Suppressor macrophage treated with lipopolysaccharide for 4 hours (primary cell): ENCODE measurements at places on chromosomes 3 and 15.

- no peak for DNase-seq
Measured at GRCh38 chr3:15875016-15875689, 77.4 kb upstream of the ANKRD28 start.

GRCh38 chr3:65425880-65426279, 612.8 kb downstream of the MAGI1 start:
- DNase-seq = no peak

DNA sequence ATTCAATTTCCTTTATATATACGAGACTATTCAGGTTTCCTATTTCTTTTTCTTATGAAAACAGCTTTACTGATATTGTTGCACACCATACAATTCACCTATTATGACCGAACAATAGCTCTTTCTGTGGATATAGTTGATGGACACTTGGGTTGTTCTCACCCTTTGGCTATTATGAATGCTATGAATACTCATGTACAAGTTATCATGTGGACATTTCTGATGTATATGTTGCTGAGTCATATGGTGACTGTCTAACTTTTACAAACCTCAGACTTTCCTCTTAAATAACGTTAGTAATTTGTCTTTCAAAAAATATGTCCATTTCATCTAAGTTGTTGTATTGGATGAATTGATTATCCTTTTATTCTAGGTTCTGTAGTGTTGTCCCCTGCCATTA, 15.7 kb upstream of the USF3 start:
- DNase-seq = peak; percentile 2

GRCh38 chr15:40008061-40008765, 30.8 kb downstream of the SRP14 start:
- DNase-seq = peak; percentile 6

DNA sequence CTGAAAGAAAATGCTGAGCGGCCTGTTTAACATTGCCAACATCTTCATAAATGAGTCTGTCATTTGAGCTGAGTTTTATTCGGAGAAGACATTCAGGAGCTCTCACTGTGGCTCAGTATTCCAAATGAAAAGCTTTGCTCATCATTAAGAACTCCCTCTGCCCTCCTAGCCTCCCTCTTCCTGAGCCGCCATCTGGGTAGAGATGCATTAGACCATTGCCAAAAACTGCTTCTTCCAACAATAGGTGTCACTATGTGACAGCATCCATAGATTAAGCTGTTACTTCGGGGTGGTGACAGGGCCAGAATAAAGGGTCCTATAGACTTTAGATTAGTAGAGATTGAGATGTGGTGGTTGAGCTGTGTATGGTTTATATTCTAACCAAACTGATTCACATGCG, 501.4 kb upstream of the NR2F2 start:
- no peak for DNase-seq

- no peak for DNase-seq
Measured at GRCh38 chr3:134608771-134609435, 41.9 kb downstream of the KY start.

- no peak for DNase-seq
Measured at GRCh38 chr3:181687190-181687589, 24.5 kb upstream of the SOX2 start.

- no peak for DNase-seq
Measured at GRCh38 chr15:67903708-67904107, 63.9 kb upstream of the RNU6-1 start.

- DNase-seq = no peak
Measured at GRCh38 chr3:67605377-67605776, 49.0 kb downstream of the SUCLG2 start.

- DNase-seq = no peak
Measured at GRCh38 chr3:32420126-32421038, 28.7 kb downstream of the CMTM7 start.

DNA sequence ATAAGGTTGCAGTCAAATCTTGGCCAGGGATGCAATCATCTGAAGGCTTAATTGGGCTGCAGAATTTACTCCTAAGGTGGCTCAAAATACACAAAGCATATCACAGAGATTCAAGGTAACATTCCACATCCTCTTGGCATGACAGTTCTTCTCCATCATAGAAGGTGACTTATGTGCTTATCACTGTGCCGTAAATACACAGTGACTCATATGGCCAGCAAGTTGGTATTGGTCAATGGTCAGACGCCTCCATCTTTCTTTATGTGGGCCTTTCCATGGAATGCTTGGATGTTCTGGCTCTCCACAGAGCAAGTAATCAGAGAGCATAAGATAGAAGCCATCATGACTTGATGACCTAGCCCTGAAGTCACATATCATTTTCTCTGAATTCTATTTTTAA, 168.8 kb upstream of the ST8SIA2 start:
- no peak for DNase-seq

- peak; percentile 11 for DNase-seq
Measured at GRCh38 chr15:78177447-78177873, 28.3 kb downstream of the IDH3A start.

DNA sequence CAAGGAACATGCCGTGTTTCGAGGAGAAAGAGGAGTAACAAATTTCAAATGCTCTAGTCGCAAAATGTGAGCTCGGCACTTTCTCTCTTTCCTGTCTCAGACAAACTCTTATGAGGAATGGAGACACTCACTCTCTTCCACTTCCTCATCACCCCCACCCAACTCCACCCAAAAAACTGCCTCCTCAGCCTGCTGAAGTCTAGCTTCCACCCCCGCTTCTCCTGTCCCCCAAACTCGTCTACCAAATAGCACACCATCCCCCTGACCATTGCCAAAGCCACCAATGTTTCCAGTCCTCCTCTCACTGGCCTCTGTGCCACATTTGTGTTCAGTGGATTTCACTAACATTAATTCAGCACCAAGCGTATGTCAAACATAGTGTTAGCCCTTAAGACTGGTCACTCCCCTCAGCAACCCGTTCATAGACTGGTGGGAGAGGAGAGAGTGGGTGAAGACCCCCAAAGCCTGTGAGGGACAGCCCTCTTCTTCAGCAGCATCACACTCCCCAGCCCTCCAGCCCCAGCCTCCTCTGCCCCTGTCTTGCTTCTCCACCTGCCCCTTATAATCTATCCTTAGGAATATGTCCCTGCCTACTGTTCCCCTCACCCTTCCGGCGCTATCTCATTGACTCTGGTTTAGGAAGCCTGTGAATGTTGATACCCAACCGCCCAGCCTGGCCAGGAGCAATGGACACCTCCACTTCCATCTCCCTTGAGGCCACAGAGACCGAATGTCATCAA, 77.3 kb downstream of the FAM174B start:
- DNase-seq = no peak

DNA sequence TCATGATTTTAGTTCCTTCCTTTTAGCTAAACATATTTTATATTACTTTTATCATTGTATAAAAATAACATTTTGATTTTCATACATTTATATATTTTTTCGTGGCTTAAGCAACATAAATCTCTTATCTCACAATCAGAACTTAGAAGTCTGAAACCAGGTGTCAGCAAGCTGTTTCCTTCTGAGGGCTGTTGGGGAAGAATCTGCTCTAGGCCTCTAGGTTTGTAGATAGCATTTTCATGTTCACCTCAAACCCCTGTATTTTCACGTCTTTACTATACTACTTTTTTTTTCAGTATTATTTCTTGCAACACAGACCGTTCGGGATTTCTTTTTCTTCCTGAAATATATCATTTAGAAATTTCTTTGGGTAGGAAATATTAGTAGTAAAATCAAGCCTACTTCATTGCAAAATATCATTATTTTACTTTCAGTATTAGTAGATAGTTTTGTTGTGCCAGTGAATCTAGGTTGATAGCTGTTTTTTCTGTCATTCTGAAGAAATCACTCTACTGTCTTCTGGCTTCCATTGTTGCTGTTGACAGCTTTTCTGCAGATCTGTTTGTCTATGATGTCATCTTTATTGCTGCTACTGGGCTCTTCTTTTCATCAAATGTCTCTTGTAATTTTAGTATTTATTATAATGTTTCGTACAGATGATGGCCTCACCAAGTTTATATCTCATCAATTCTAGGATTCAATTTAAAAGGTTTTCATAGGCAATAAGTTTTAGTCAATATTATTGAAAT, 756.3 kb downstream of the VGLL3 start:
- DNase-seq = no peak

DNA sequence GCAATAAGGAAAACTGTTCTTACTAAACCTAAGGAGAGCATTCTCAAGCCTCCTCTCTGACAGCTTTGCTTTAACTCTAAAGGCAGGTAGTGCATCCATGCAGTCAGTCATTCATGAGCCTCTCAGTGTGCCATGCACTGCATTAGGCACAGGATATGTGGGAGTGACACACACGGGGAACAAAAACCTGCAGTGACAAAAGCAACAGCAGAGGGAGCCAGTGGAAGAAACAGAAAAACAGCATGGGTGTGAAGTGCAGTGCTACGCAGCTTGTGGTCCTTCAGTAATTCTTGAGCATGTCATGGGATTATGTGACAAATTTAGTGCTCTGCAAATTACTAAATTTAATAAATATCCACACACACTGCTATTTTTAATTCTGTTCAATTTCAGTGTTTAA, 230.7 kb downstream of the BBX start:
- DNase-seq = peak; percentile 31

DNA sequence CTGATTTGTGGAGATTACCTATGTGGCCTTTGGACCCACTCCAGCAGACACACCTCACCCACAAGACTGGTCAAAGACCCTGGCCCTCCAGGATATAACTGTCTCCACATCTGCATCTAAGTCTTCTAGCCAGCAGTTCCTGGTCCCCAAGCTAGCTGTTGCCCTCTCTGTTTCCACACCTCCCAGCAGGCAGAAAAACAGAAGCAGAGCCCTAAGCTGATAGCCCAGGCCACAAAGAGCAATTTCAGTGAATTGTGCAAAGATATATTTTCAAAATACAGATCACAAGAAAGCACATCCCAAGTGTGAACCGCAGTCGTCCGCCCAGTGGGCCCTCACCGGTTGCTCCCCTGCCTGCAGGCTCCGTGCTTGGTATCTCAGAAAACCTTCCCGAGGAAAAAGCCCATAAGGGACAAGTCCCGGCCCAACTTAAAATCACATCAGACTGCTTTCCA, 2.6 kb downstream of the TNIK start:
- peak; percentile 12 for DNase-seq

- DNase-seq = no peak
Measured at GRCh38 chr3:74624301-74624700, 9.8 kb upstream of the CNTN3 start.

DNA sequence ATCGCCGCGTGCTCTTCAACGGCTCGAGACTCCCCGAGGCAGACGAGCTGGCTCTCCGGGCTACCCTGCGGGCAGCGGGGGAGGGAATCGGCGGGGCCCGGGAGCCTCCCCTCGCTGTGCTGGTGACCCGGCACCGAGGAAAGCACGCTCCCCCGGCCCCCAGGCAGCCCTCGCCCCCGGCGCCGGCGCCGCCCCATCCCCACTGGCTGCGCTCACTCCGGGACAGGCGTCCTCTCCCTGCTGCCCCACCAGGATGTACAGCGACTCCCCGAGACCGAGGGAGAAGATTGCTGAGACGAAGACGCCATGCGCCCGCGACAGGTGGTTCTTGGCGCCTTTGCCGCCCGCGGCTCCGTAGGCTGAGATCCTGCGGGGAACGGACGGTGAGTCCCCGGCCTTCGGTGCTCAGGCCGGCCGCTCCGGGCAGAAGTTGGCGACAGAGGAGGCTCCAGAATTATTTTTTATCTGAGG, 1.7 kb downstream of the LTK start:
- DNase-seq = no peak

- no peak for DNase-seq
Measured at GRCh38 chr15:25776071-25776746, 86.9 kb downstream of the ATP10A start.

GRCh38 chr3:70716832-70717231, 404.4 kb upstream of the MDFIC2 start:
- peak; percentile 9 for DNase-seq

DNA sequence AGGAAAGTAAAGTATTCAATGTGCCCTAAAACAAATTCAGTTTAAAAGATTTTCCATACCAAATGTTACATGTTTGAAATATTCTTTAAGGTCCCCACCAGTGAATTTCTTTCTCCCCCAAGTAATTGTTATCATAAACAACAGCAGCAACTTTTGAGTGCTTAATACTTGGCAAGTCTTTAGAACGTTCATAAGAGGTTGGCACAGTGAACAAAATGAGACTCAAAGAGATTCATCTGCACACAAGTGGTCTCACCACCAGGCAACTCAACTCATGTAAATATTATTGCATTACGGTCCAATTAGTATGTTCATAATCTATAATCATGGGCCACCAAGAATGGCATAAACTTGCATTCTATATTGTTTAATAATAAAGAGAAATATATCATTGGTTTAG, 98.7 kb downstream of the TBL1XR1 start:
- no peak for DNase-seq

GRCh38 chr3:54915181-54915580, 12.7 kb downstream of the LRTM1 start:
- no peak for DNase-seq

DNA sequence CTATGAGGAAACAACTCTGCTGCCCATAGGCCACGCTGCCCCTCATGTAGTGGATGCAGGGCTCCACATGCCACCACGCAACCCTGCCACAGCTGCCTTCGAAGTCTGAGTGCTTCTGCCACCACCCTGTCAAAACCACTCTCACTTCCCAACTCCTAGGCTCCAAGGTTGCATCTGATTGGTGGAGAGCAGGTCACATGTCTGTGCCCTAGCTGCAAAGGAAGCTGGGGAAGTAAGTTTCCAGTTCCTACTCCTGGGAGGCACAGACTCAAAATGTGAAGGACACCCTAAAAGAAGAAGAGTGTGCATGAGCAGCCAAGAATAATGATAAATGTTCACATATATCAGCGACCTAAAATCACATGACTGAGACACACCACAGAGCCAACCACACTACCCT, 31.9 kb upstream of the TICRR start:
- DNase-seq = no peak

DNA sequence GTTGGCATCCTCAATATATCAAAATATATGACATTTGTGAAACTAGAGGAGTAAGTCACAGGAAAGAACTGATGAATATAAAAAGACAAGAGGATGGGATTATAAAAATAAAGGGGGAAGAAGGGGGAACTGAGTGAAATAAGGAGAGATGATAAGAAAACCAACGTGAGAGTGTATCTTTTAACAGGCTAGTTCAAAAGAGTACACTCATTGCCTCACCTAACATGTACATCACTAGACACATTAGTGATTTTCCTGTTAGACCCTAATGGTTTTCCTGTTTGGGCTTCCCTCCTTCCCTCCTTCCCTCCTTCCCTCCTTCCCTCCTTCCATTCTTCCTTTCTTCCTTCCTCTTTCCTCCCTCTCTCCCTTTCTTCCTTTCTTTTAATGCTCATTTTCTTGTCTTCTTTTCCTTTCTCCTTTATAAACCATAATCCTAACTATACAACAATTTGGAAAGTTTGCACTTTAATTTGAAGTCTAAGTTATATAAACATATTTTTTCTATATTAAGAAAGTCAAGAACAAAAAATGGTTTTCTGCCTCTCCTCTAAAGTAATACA, 35.8 kb downstream of the FSIP1 start:
- DNase-seq = no peak
